Suppressor macrophage treated with lipopolysaccharide for 1 hour (primary cell): ENCODE measurements at places on chromosomes 2 and 18.
A peak's percentile ranks its signal among the peaks of the same experiment; 100 is the strongest.

- DNase-seq = no peak
Observed at GRCh38 chr2:2409481-2409880, 78.4 kb upstream of the MYT1L start.

GRCh38 chr2:24551016-24551415 lies 60.0 kb downstream of the NCOA1 start:
- DNase-seq = no peak

GRCh38 chr2:165196411-165196810 lies 7.4 kb downstream of the SCN3A start:
- no peak for DNase-seq

GRCh38 chr2:212659441-212659840 lies 120.8 kb upstream of the ERBB4 start:
- no peak for DNase-seq

GRCh38 chr2:1033069-1033468 lies 82.4 kb downstream of the SNTG2 start:
- no peak for DNase-seq

DNA sequence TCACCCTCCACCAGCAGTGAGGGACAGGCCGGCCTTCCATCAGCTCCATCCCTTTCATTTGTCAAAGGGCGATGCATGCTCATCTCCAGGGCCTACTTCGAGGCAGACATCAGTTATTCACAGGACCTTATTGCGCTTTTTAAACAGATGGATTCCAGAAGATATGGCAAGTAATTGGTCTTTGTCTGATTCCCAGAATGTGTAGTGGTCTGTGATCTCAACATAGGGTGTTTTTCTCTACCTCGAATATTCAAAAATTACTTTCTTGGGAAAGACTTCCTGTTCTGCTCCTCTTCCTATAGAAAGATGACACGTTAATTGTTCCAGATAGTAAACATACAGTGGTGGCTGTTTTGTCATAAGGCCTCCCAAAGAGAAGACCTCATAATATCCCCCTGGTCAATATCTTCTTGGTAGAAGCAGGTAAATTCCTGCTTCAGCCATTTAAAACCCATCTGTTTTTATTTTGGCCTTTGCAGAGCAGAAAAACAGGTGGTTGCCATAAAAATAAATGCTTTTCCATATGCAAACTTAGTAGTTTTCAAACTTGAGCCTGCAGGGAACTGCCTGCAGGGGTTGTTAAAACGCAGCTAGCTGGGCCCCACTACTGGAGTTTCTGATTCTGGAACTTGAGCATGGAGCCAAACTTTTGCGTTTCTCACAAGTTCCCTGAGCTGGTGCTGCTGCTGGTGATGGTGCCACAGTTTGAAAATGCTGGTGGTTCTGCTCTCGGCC lies 8.2 kb downstream of the SMARCAL1 start:
- no peak for DNase-seq

DNA sequence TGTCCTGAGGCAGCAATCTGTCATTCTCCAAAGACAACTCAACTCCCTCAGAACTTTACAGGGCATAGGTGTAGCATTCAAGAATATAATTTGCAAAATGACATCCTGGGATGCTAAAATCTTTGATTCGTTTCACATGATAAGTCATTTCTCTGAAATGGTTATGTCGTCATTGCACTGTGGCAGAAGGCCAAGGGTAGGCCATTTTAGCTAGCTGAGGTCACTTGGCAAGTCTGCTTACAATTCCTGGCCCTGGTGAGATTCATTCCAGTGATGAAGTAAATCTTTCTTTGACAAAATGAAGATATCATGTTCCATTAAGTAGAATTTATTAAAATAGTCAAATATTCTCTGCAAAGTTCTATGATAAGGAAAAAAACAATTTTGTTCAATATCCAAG lies 1410.3 kb upstream of the LRRTM1 start:
- no peak for DNase-seq

GRCh38 chr2:287911-288757 lies at the start of gene ALKAL2:
Gene ALKAL2 (minus strand): TSS chr2:288091. CDS start chr2:287835, 256 bp downstream.
- DNase-seq = no peak

GRCh38 chr18:907115-907884 lies 2.6 kb downstream of the ADCYAP1 start:
- peak; percentile 26 for DNase-seq

DNA sequence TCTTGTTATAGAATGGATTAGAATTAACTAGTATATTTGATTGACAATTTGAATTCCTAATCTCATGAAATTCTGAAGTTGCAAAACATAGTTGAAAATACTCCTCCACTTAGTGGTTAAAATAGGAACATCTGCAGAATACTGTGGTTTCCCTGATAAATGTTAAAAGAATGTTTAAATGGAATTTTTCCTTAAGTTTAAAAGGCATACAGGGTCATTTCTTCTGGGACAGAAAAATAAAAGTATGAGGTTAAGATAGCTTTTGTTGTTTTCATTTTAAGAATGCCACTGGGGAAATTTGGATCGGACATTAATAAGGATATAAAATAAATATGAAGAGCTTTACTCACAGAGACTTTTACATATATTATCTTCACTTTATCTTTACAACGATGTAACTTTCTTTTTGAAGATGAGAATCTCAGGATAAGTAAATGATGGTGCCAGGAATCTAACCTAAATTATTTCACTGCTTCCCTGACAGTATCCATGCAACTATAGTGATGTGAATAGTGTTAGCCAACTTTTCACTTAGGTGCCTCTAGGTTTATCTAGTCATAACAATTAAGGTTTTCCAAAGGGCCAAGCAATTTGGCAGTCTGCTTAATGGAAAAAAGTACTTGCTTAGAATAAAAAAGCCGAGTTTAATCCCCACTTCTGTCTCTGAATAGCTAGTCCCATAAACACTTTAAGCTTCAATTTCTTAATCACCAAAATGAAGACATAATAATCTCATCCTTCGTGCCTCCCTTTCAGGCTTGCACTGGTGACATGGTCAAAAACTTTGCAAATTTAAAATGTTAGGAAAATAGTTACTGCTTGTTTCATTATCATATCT lies 151.8 kb upstream of the STK17B start:
- DNase-seq = no peak

GRCh38 chr2:229408962-229409361 lies 137.9 kb upstream of the PID1 start:
- DNase-seq = peak; percentile 21

DNA sequence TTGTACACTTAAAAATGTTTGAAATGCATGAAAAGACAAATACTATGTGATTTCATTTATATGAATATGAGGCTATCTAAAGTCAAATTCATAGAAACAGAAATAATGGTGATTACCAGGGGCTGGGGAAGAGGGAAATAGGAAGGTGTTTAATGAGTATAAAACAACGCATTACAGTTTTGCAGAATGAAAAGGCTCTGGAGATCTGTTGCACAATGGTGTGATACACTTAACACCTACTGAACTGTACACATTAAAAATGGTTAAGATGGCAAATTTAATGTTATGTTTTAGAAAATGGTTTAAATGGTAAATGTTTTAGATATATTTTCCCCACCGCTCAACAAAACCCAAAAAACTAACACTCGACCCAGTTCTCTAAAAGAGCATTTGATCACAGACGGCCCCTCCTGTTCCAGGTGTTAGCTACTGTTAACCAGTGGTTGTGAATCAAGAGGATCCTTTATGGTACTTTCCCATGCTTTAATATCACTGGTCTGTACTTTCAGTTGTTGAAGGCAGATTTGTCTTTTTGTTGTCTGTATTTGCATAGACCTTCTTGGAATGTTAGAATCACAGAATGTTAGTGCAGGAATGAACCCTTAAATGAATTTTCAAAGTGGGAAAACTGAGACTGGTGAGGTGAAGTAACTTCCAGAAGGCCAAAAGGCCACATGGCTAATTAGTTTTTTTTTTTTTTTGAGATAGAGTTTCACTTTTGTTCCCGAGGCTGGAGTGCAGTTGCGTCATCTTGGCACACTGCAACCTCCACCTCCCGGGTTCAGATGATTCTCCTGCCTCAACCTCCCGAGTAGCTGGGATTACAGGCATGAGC lies 10.2 kb downstream of the RAB10 start:
- peak; percentile 73 for DNase-seq

DNA sequence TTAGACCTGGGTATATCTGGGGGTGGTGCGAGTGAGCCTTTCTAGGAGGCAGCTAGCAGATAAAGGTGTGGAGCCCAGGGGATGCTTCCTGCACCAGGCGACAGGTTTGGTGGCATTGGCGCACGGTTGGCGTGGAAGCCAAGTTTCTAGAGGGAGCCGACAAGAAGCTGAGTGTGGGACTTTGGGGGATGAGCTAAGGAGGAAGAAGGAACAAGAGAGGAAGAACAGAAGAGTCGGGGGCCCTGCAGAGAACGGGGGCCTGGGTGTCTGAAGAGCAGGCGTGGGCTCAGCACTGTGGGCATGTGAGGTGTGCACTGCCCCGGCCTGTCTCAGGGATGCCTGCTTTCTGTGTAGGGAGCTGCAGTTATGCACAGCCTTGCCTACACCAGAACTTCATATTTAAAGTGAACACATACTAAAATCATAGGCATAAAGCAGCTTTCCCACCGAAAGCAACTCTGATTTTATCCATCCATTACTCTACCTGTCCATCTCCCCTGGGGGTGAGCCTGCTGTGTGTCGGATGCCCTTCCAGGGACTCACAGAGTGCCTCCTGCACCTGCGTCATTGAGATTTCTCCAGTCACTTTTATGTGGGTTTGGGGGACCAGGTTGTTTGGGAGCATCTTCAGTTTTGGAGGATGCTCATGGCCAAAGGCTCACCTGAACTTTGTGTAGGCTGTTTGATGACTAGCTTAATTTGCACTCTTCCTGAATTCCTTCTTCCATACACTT lies 149.7 kb downstream of the LDLRAD4 start:
- DNase-seq = no peak

DNA sequence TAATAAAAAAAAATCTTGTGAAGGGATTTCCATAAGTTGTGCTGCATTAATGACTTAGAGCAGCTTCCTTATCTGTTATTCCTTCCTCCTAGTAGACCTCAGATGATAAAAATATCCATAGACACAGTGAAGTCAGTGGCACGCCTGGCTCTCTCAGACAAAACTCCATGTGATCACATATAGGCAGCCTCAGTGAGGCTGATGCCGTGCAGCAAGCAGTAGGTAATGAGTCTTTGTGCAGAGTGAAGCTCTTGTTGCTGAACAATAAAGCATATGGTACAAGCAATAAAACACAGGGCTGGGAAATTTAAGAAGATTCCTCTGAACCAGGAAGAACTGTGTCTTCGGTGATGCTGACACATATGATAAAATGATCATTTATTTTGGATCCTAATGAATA lies 102.7 kb downstream of the CSRNP3 start:
- no peak for DNase-seq

DNA sequence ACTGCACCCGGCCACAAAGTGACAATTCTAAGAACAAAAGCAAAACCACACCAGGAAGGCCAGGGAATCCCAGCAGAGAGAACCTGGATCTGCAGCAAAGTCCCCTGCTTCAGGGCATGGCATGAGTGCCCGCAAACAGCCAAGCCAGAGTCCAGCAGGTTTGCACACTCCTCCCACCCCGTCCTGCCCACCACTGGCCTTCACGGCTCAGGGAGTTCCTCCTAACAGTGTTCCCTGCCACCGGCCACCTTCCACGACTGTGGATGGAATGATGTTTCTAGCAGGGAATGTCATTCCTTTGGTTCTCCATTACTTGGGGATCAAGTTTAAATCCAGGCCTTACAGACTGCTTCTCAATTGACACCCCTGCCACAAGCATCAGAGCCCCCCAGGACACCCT lies 42.0 kb upstream of the B3GNT7 start:
- no peak for DNase-seq

- DNase-seq = no peak
Observed at GRCh38 chr2:36455011-36455410, 99.4 kb downstream of the CRIM1 start.

GRCh38 chr2:239283288-239283945 lies 117.4 kb downstream of the HDAC4 start:
- no peak for DNase-seq
